ENCODE measurements at places on chromosomes 1 and 21.

DNA sequence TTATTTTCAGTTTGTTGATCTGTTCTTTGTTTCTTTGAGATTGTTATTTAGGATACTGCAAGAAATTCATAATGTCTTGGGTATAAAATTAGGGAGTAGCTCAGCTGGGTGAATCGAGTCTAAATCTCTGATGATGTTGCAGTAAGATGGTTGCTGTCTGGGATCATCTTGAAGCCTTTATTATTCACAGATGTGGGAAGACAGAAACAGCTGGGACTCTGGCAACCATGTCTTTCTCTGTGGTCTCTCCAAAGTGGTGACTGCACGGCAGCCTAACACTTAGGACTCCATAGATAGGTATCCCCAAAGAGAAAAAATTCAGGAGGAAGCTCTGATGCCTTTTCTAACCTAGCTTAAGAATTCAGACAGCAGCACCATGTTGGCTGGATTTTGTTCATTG, 52.7 kb downstream of the RAP1A start:
- no peak for DNase-seq

DNA sequence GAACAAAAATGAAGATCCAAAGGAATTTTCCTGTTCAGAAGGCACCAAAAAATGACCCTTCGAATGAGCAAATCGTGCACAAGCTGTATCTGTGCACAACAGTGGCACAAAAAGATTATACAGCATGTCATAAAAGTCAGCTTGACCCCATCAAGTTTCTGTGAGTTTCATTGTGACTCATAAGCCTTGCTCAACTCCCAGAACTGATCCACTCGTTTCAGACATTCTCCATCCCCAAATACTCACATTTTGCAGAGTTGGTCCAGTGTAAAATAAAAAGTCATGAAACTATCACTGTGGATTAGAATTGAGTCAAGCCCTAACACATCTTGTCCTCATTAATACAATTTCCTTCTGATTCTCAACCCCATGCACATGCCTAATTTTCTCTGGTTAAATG, 174.7 kb upstream of the PKN2 start:
- DNase-seq, result no peak

- DNase-seq, result no peak
Measured at GRCh38 chr1:56376188-56376984, 203.0 kb downstream of the PLPP3 start.

DNA sequence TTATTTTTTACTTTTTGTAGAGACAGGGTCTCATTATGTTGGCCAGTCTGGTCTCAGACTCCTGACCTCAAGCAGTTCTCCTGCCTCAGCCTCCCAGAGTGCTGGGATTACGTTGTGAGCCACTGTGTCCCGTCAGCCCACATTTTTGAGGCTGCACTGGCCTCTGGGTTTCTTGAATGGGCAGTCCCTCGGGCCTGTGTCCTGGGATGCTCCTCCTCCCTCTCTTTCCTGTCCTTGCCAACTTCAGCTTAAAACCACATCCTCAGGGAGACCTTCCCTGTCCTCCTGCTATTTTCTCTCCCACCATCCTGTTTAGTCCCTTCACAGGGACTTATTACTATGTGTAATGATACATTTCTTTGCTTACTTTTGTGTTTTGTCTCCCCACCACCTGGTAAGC, 31.4 kb upstream of the LYST start:
- DNase-seq, result no peak

GRCh38 chr1:64532646-64533045, 62.7 kb downstream of the CACHD1 start:
- no peak for DNase-seq

DNA sequence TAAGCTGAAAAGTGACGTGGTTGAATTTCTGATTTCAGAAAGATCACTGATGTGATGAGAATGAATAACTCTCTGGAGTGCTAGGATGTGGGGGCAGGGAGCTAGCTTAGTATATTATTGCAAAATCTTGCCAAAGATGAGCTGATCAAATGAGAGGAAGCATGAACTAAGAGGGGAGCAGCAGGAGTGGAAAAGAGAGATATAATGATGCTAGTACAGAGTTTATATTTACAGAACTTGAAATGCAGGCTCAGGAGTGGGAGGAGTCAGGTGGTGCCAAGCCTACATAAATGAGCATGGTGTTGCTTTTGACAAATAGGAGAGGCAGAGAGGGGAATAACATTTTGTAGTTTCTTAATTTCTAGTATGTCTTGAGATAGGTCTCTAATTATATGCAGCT, 38.1 kb upstream of the NBL1 start:
- DNase-seq, result no peak

GRCh38 chr1:212317916-212318315, 32.7 kb downstream of the PPP2R5A start:
- no peak for DNase-seq

DNA sequence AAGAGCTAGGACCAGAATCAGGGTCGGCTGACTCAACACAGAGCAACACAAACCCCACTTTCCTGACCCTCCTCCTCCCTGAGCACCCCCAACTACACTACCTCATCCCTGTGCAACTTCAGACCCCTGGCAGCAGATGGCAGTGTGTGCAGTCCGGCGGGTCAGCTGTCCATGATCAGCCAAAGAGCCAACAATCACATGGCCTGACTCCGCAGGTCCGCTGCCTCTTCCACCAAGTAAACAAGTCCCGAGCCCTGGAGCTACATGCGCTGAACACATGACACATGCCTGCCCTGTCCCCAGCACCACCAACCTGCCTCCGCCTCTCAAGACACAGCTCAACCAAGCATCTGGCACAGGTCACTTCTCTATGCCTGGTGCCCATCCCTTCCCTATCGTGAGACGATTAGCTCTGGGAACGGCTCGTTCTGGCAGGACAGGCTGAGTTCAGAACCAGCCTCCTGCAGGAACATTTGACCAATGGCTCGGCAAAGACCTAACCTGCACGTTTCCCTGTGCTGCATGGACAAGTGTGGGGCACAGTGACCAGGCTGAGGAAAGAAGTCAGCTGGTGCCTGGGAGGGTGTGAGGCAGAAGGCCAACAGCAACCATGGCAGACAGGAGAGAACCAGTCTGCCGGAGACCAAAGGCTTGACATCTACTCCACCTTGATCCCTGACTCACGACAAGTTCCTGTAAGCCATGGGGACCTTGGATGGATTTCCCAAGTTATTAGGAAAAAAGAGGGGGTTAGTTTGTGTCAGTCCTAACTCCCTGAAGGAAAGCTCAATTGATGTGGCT, 60.3 kb downstream of the CD46 start:
- no peak for DNase-seq
